Endothelial cell of umbilical vein (primary cell): ENCODE measurements at places on chromosomes 11 and 22. TPM values are rescaled to one million over a fixed set of nuclear protein-coding genes. Genes with fewer than 3 reads are reported as not detected.

DNA sequence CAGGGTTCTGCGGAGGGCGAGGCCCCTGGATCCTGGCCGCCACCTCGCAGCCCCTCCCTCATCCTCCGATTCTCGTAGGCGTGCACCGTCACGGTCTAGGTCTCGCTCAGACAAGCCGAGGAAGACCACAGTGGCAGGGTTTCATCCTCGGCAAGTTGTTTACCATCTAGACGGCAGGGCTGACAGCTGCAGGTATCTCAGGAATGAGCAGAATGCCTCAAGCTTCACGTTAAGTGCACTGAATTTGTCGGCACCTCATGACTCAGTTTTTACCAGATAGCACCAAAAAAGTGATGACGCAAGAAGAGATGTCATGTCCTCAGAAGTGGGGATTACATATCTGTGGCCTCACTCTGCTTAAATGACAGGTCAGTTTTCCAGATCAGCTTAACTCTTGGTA, 35.1 kb downstream of the WT1 start:
- no peak overlapping the region for H3K4me3 ChIP-seq
- no peak for DNase-seq
- H3K27ac ChIP-seq = no peak overlapping the region
- no peaks in the 10 kb centered on the region for H3K4me1 ChIP-seq
- no peaks in the 10 kb centered on the region for H3K36me3 ChIP-seq

Gene OR52I2
- total RNA-seq = not detected in 2 replicates

- DNase-seq = peak; percentile 75
- H3K4me3 ChIP-seq = no peak overlapping the region
- peak overlapping the region; percentile 62 for H3K27ac ChIP-seq
- peaks cover 77% of the 10 kb centered on the region for H3K4me1 ChIP-seq
Observed at GRCh38 chr11:118918128-118918685, 7.5 kb downstream of the BCL9L start.

- no peak for DNase-seq
- H3K27me3 ChIP-seq = peaks cover 1% of the 10 kb centered on the region
- H3K4me1 ChIP-seq = no peaks in the 10 kb centered on the region
- H3K27ac ChIP-seq = no peak overlapping the region
- H3K36me3 ChIP-seq = no peaks in the 10 kb centered on the region
Observed at GRCh38 chr22:36744791-36745190, 31.1 kb downstream of the IFT27 start.

DNA sequence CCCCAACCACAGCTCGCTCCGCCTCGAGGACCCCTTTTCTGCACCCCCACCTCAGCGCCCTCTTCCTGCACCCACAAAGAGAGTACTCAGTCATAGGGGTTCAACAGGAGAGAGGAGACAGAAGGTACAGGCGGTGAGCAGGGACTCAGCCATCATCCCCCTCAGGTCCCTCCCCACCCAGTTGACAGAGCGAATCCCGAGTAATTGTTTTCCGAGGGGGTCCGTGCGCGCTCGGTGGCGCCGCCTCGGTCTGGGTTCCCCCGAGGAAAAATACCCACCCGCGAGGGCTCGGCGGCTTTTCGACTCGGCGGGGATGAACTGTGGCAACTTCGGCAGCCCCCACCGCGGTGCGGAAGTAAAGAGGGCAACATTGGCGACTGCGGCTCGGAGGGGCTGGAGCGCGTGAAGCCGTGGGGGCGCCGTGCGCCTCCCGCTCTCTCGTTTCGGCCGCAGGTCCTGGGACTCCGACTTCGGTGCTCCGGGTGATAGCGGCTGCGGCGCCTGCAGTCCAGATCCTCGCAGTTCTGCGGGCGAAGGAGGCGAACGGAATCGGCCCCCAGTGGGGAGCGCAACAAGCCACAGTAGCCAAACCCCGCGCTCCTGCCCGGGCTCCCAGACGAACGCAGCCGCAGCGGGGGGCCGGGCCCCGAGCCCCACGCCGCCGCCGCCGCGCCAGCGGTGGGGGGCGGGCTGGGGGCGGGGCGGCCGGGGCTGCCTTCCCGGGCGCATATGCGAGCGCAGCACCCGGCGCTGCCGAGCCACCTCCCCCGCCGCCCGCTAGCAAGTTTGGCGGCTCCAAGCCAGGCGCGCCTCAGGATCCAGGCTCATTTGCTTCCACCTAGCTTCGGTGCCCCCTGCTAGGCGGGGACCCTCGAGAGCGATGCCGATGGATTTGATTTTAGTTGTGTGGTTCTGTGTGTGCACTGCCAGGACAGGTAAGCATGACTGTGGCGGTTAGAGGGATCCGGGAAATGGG, at the start of gene NELL1:
Gene NELL1 (plus strand): TSS at position 743 of the 976 bp plus-strand sequence.
- no peak for DNase-seq
- no peaks in the 10 kb centered on the region for H3K4me1 ChIP-seq
- no peak within 1 kb of the TSS for H3K27ac ChIP-seq
- peaks cover 48% of the 10 kb centered on the region for H3K27me3 ChIP-seq

DNA sequence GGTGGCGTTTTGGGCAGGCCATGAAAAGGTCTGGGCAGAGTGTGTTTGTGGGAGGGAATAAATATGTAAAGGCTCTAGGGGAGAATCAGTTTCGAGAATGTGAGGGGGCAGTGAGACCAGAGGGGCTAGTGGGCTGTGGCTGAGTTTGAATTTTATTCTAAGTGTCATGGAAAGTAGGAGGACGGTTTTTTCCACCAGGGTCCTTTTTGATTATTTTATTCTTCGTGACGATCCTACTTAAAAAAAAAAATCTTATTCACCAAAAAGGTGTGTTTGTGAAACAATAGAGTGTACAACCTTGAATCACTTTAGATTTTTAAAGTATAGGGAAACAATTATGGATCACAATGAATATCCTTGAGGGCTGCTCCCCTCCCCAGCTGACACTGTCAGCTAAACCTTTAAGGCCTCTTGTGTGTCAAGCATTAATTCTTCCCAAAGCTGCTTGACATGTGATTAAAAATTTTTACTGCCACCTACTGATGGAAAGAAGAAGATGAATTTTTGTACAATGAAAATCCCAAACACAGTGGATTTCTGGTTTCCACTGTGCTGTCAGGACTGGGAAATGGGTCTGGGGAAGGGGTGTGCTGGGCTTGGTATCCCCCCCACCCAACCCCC, 107.5 kb upstream of the OR4B1 start:
- no peak overlapping the region for H3K27ac ChIP-seq
- H3K27me3 ChIP-seq = no peaks in the 10 kb centered on the region
- H3K4me3 ChIP-seq = no peak overlapping the region

DNA sequence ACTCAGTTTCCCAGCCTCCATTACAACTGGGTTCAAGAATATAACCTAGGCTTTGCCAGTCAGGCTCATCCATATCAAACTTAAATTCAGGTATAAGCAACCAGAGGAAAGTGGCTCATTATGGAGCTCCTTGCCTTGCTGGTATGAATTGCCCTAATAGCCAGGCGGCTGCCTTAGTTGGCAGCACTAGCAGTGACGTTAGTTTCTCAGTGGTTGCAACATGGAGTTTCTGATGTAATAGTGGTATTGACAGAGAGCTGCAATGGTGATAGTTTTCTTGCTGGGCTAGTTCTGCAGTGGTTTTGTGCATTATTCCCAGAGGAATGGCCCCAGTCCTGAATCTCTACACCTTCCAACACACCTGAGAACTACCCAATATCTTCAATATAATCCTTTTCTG, 3.8 kb upstream of the TMEM123 start:
- no peaks in the 10 kb centered on the region for H3K36me3 ChIP-seq
- no peak overlapping the region for H3K27ac ChIP-seq
- DNase-seq = no peak
- no peak overlapping the region for H3K4me3 ChIP-seq
- no peaks in the 10 kb centered on the region for H3K27me3 ChIP-seq

DNA sequence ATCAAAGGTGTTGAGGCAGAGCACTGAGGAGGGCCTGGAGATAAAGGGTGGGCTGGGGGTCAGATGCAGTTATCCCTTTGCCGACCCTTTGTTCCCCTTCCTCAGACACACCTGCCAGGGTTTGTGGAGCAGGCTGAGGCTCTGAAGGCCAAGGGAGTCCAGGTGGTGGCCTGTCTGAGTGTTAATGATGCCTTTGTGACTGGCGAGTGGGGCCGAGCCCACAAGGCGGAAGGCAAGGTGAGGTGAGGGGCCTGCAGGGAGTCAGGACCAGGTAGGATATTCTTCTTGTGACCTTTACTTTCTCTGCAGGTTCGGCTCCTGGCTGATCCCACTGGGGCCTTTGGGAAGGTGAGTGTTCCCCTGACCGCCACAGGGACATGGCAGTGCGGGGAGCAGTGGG, 2.6 kb downstream of the PRDX5 start:
- no peak overlapping the region for H3K27ac ChIP-seq
- no peaks in the 10 kb centered on the region for H3K36me3 ChIP-seq
- no peaks in the 10 kb centered on the region for H3K27me3 ChIP-seq

GRCh38 chr11:128931668-128932067, 11.0 kb downstream of the TP53AIP1 start:
- H3K27ac ChIP-seq = no peak overlapping the region
- no peak for DNase-seq
- no peak overlapping the region for H3K4me3 ChIP-seq

Gene CFAP300
- not detected in 2 replicates for total RNA-seq

Gene LARGE1
- total RNA-seq = 4.4 TPM in 2 replicates

DNA sequence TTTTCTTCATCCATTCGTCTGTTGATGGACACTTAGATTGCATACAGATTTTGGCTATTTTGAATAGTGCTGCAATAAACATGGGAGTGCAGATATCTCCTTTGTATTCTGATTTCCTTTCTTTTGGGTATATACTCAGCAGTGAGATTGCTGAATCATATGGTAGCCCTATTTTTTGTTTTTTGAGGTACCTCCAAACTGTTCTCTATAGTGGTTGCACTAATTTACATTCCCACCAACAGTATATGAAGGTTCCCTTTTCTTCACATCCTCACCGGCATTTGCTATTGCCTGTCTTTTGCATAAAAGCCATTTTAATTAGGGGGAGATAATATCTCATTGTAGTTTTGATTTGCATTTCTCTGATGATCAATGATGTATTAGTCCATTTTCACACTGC, 96.1 kb downstream of the PRR5L start:
- H3K4me1 ChIP-seq = no peaks in the 10 kb centered on the region
- H3K36me3 ChIP-seq = no peaks in the 10 kb centered on the region
- no peak overlapping the region for H3K27ac ChIP-seq
- H3K4me3 ChIP-seq = no peak overlapping the region
- no peak for DNase-seq
- no peaks in the 10 kb centered on the region for H3K27me3 ChIP-seq

Gene BCO2
- 1.4 and 1.9 TPM in 2 replicates for total RNA-seq

GRCh38 chr22:40178417-40179409, 988 bp downstream of the TNRC6B start:
- peak; percentile 71 for DNase-seq
- peaks cover 45% of the 10 kb centered on the region for H3K4me1 ChIP-seq
- H3K27me3 ChIP-seq = no peaks in the 10 kb centered on the region
- peak overlapping the region; percentile 90 for H3K27ac ChIP-seq
- H3K36me3 ChIP-seq = no peaks in the 10 kb centered on the region

DNA sequence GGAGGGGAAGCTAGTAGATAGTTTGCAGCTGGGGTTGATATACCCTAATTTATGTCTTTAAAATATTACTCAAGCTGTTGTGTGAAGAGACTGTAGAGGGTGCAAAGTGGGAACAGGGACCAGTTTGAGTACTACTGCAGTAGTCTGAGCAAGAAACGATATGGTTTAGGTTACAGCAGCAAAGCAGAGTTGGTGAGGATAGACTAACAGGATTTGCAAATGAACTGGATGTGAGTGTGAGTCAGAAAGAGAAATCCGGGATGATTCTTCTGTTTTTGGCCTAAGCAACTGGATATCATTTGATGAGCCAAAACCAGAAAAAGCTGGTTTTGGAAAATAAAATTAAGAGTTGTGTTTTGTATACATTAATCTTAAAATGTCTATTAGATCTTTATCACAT, 749.5 kb upstream of the CCDC90B start:
- H3K36me3 ChIP-seq = no peaks in the 10 kb centered on the region
- H3K4me1 ChIP-seq = no peaks in the 10 kb centered on the region
- H3K27ac ChIP-seq = no peak overlapping the region
- DNase-seq = no peak
- H3K27me3 ChIP-seq = no peaks in the 10 kb centered on the region

DNA sequence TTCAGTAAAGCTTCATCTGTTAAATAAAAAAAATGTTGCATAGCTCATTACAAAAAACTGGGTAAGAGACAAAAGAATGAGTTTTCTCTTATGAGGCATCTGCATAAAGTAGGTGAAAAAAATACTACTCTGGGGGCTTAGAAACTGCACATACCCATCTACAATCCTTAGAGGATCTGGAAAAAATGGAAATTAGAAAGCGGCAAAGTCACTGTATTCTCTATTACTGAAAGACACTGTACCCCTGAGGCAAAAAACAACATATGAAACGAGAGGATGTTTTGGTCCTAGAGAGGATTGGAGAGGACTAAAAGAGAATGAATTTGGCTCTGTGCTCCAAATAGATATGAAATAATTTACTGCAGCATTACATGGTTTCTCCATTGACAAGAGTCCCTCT, 206.7 kb upstream of the PITPNB start:
- no peak overlapping the region for H3K27ac ChIP-seq
- no peaks in the 10 kb centered on the region for H3K4me1 ChIP-seq
- no peaks in the 10 kb centered on the region for H3K27me3 ChIP-seq
- no peak for DNase-seq

Gene SLC25A18
- total RNA-seq = not detected in 2 replicates

DNA sequence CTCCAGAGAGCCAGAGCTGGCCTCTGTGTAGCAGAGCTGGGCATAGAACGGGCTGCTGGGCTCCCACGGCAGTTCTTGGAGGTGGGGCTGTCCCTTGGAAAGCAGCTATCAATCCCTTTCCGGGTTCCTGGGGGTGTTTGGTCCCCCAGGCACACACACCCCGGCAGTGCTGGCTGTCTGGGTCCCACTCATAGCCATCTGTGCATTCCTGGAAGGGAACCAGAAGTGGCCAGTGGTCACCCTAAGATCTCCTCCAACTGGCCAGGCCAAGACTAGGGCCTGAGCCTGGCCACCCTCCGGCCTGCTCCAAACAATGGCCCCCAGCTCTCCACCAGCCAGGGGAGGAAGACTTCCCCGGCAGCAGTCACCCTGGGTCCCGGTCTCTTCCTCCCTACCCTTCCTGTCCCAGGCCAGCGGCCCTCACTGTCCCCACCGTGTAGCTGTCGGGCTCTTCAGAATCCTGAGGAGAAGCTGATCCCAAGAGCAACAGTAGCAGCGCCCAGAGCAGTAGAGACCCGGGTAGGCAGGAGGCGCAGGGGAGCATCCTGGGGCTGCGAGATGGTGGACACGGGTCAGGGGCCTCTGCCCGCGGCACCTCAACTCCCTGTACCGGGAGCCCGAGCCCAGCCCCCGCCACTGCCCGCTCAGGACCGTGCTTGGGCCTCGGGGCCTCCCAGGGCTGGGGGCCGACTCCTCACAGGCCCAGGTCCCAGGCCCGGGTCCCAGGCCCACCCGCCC, 620 bp downstream of the EFEMP2 start:
- H3K4me1 ChIP-seq = peaks cover 17% of the 10 kb centered on the region
- H3K36me3 ChIP-seq = no peaks in the 10 kb centered on the region
- no peaks in the 10 kb centered on the region for H3K27me3 ChIP-seq
- peak overlapping the region; percentile 55 for H3K4me3 ChIP-seq
